ENCODE measurements at places on chromosomes 11 and 22.

- H3K4me1 ChIP-seq, result no peaks in the 10 kb centered on the region
- no peaks in the 10 kb centered on the region for H3K36me3 ChIP-seq
- DNase-seq, result no peak
- H3K4me3 ChIP-seq, result no peak overlapping the region
- no peaks in the 10 kb centered on the region for H3K27me3 ChIP-seq
- no peak overlapping the region for H3K27ac ChIP-seq
Measured at GRCh38 chr22:20069331-20070042, 10.6 kb upstream of the DGCR8 start.

DNA sequence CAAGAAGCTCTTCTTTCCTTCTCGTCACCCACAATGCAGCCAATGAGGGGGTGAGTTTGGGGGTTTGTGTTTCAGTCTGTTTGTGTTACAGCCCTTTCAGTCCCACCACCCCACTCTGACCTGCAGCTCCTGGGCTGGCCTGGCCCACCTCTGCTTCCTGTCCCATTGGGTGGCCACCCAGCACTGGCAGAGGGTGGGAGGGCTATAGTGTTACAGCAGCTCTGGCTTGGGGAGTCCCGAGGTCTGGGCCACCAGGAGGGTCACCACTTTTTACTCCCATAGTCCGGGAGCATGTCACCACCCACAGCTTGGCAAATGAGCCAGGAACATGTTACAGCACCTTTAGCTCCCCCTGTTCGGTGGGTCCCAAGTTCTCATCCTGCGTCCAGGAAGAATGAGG lies 1.7 kb upstream of the OR10S1 start:
- no peaks in the 10 kb centered on the region for H3K27me3 ChIP-seq
- no peaks in the 10 kb centered on the region for H3K4me1 ChIP-seq
- H3K4me3 ChIP-seq, result no peak overlapping the region
- DNase-seq, result no peak
- H3K27ac ChIP-seq, result no peak overlapping the region
- peaks cover 1% of the 10 kb centered on the region for H3K36me3 ChIP-seq

DNA sequence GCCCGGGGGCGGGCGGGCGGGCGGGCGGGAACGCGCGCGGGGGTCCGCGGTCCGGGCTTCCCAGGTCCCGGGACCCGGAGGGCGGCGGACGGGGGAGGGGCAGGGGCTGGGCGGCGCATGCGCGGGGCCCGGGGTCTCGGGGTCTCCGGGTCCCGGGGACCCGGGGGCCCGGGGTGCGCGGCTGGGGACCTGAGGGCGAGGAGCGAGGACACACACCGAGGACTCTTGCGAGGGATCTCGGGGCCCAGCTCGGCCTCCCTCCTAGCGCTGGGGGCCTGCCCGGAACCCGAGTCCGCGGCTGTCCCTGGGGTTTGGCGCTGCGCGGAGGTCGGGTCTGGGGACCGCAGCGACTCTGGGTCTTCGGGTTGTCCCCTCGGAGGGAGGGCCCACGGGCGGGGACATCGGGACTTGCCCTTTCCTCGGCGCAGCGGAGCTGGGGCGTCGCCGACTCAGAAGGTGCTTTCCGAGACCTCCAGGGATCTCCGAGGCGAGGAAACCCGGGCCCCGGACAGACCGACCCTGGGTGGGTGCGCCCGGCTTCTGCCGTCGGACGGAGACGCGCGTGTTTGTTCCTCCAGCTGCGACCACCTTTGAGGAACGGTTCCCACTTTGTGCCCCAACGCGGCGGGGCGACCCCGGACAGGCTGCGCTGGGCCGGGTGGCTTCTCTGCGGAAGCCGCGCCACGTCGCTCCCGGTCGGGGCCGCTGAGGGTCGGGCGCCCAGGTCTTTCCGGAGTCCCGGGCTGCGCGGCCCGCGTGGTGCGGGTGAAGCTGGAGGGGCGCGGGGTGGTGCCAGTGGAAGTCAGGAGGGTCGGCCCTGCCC lies 540 bp downstream of the PPARA start:
- peaks cover 16% of the 10 kb centered on the region for H3K4me1 ChIP-seq
- H3K27ac ChIP-seq, result no peak overlapping the region
- peaks cover 6% of the 10 kb centered on the region for H3K36me3 ChIP-seq
- DNase-seq, result peak; percentile 70

- no peak overlapping the region for H3K4me3 ChIP-seq
- no peaks in the 10 kb centered on the region for H3K27me3 ChIP-seq
- DNase-seq, result peak; percentile 4
- H3K36me3 ChIP-seq, result no peaks in the 10 kb centered on the region
Measured at GRCh38 chr22:22870577-22871404, 16.8 kb upstream of the IGLL5 start.

GRCh38 chr11:98300719-98301118 lies 720.0 kb upstream of the CNTN5 start:
- DNase-seq, result no peak
- H3K4me3 ChIP-seq, result no peak overlapping the region
- H3K27ac ChIP-seq, result no peak overlapping the region
- H3K36me3 ChIP-seq, result no peaks in the 10 kb centered on the region

- no peak overlapping the region for H3K27ac ChIP-seq
- peak; percentile 61 for DNase-seq
- peaks cover 32% of the 10 kb centered on the region for H3K4me1 ChIP-seq
- H3K4me3 ChIP-seq, result no peak overlapping the region
- no peaks in the 10 kb centered on the region for H3K36me3 ChIP-seq
- peaks cover 3% of the 10 kb centered on the region for H3K27me3 ChIP-seq
Measured at GRCh38 chr22:22720201-22720723, 75.8 kb downstream of the GGTLC2 start.

DNA sequence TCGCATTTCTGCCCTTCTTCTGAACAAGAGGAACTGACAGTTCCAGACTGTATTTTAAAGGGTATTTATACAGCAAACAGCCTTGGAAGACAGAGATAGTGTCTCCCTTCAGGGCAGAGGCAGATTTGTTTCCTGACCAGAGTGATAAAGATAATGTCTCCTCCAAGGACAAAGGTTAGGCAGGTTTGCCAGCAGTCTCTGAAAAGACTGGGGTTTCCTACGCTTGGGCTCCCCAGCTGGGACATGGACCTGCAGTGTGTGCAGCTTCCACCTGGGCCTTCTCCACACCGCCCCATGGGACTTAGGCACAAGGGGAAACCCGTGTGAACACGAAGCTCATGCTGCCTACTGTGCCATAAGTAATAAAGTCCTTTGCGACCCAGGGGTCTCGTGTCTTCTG lies 42.1 kb downstream of the RPL27A start:
- DNase-seq, result no peak
- H3K4me3 ChIP-seq, result no peak overlapping the region
- no peaks in the 10 kb centered on the region for H3K4me1 ChIP-seq
- no peak overlapping the region for H3K27ac ChIP-seq

- no peaks in the 10 kb centered on the region for H3K36me3 ChIP-seq
- no peak overlapping the region for H3K4me3 ChIP-seq
Measured at GRCh38 chr11:103892603-103893002, 143.8 kb upstream of the DDI1 start.

GRCh38 chr11:69122630-69123431 lies 32.9 kb upstream of the SMIM38 start:
- peaks cover 2% of the 10 kb centered on the region for H3K36me3 ChIP-seq
- no peaks in the 10 kb centered on the region for H3K27me3 ChIP-seq
- peak overlapping the region; percentile 18 for H3K4me3 ChIP-seq
- peaks cover 37% of the 10 kb centered on the region for H3K4me1 ChIP-seq
- H3K27ac ChIP-seq, result peak overlapping the region; percentile 30

DNA sequence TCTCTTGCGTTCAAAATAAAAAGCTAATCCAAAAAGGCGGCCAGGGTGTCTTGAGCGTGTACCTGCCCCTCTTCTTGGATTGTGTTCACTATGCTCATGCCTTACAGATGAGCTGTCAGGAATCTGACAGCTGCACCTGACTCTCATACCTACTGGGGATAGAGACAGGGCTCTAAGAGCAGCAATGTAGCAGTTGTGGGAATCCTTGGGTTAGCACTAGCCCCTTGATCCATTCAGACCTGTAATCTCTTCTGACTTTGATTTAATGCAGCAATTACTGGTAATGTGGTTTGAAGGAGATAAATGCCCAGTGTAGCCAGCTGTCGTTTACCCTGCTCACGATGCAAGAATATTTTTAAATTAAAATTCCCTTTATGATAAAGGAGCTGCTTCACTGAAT lies 145.8 kb downstream of the APOL5 start:
- H3K27ac ChIP-seq, result no peak overlapping the region
- no peak for DNase-seq
- no peaks in the 10 kb centered on the region for H3K36me3 ChIP-seq
- no peaks in the 10 kb centered on the region for H3K4me1 ChIP-seq
- no peak overlapping the region for H3K4me3 ChIP-seq
- no peaks in the 10 kb centered on the region for H3K27me3 ChIP-seq

GRCh38 chr11:127598476-127598875 lies 597.9 kb upstream of the KIRREL3 start:
- no peaks in the 10 kb centered on the region for H3K27me3 ChIP-seq
- no peak for DNase-seq
- no peak overlapping the region for H3K4me3 ChIP-seq
- H3K4me1 ChIP-seq, result no peaks in the 10 kb centered on the region
- no peaks in the 10 kb centered on the region for H3K36me3 ChIP-seq
- no peak overlapping the region for H3K27ac ChIP-seq

DNA sequence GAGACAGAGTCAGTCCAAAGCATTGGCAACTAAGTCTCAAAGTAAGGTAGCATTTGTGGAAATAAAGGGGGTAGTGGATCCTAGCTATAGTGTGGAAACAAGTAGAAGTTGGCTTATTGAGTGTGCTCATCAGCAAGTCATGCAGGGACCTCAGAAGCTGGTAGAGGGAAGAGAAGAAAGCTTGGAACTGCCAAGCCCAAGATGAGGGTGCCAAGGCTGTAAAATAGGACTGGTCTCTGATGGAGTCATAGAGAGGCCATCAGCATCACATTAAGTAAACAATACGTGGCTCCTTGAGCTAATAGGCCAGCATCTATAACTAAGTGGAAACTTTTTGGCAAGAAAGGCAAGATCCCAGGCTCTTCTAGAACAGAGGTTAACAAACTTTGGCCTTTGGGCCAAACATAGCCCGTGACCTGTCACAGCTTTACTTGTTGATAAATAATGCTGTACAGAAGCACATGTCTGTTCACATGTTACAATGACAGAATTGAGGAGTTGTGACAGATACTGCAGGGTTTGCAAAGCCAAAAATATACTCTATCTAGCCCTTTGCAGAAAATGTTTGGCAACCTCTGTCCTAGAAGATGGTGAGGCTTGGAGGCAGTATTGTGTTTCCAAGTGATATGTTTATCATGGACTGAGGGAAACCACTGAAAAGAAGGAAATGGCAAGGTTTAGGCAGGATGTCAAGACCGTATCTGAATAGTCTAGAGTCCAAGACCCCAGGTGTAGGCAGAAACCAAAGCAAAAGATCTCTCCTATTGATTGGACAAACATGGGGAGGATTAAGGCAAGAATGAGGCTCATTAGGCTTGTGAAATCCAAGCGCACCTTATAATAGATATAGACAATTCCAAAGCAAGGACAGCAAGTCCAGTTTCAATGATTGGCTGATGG lies 62.5 kb upstream of the CD44 start:
- H3K27ac ChIP-seq, result peak overlapping the region; percentile 42
- H3K36me3 ChIP-seq, result no peaks in the 10 kb centered on the region
- H3K27me3 ChIP-seq, result no peaks in the 10 kb centered on the region
- H3K4me3 ChIP-seq, result no peak overlapping the region
- H3K4me1 ChIP-seq, result peaks cover 87% of the 10 kb centered on the region

- no peak overlapping the region for H3K27ac ChIP-seq
- H3K36me3 ChIP-seq, result no peaks in the 10 kb centered on the region
Measured at GRCh38 chr22:22578702-22579424, 19.8 kb upstream of the PRAME start.

- DNase-seq, result no peak
- H3K36me3 ChIP-seq, result no peaks in the 10 kb centered on the region
- no peaks in the 10 kb centered on the region for H3K4me1 ChIP-seq
- no peak overlapping the region for H3K27ac ChIP-seq
Measured at GRCh38 chr22:48612077-48612995, 1215.3 kb downstream of the BRD1 start.

- peaks cover 17% of the 10 kb centered on the region for H3K4me1 ChIP-seq
- DNase-seq, result no peak
- H3K27me3 ChIP-seq, result no peaks in the 10 kb centered on the region
- no peak overlapping the region for H3K4me3 ChIP-seq
- H3K27ac ChIP-seq, result no peak overlapping the region
Measured at GRCh38 chr11:965206-965775, 39.6 kb downstream of the AP2A2 start.

DNA sequence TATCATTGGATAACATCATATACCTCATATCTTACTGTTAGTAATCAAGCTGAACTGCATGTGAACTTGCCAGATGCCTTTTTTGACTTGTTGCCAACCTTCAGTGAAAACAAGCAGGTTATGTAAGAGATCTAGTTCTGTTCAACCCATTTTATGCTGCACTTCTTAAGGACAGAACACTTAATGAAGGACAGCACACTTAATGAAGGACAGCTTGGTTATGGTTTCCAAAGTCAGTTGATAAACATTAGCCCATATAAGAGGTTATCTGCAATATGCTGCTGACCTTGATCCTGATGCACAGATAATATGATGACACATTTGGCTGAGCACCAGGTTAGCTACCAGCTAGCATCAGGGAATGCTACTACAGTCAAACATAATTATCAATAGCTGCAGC lies 358.7 kb upstream of the PDGFD start:
- H3K36me3 ChIP-seq, result no peaks in the 10 kb centered on the region
- no peak for DNase-seq
- no peak overlapping the region for H3K4me3 ChIP-seq
- H3K27ac ChIP-seq, result no peak overlapping the region
- H3K27me3 ChIP-seq, result no peaks in the 10 kb centered on the region
- H3K4me1 ChIP-seq, result peaks cover 5% of the 10 kb centered on the region

- peaks cover 15% of the 10 kb centered on the region for H3K4me1 ChIP-seq
- H3K27ac ChIP-seq, result no peak overlapping the region
- H3K27me3 ChIP-seq, result peaks cover 35% of the 10 kb centered on the region
- H3K36me3 ChIP-seq, result no peaks in the 10 kb centered on the region
- DNase-seq, result no peak
- H3K4me3 ChIP-seq, result peak overlapping the region; percentile 25
Measured at GRCh38 chr11:128904656-128905344, 13.6 kb downstream of the KCNJ5 start.

DNA sequence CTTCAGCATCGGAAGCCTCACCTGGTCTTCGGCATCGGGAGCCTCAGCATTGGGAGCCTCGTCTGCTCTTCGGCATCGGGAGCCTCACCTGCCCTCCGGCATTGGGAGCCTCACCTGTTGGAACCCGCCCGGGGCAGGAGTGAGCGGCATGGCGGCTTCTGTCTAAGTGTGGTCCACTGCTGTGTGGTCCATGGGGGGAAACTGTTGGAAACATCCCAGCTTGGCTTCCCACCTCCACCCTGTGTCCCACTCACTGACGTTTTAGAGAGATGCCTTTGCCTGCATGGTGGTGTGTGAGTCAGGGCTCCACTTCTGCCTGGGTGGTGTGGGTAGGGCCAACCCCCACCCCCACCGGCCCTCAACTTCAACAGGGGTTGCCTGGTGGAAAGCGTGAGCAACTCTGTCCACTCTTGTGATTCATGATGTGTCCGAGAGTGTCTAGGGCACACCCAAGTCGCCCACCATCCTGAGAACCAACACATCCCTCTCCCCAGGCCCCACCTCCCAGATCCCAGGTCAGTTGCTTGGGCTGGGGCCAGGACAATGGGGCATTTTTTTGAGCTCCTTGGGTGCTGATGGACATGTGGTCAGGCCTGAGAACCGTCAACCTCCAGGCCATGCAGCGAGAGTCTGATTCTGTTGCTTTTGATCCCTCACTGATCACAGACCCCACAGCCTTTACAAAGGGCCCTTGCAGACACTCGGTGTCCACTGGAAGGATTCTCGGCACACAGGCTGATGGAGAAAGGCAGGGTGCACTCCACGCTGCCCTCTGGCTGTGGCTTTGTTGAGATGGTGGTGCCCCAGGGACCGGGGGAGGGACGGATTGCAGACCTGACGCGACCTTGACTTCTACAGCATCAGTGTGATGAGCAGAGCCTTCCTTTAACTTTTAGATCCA lies 406.7 kb downstream of the TBC1D22A start:
- no peaks in the 10 kb centered on the region for H3K27me3 ChIP-seq
- no peak for DNase-seq
- H3K36me3 ChIP-seq, result peaks cover 22% of the 10 kb centered on the region
